CD4-positive, alpha-beta T cell treated with Interleukin-4 for 1 hour (primary cell): ENCODE measurements at places on chromosomes 12 and 14.
A peak's percentile ranks its signal among the peaks of the same experiment; 100 is the strongest.

GRCh38 chr14:51302295-51303030, 62.4 kb downstream of the TMX1 start:
- DNase-seq, result no peak

- no peak for DNase-seq
Measured at GRCh38 chr12:111337371-111337770, 31.5 kb downstream of the PHETA1 start.

DNA sequence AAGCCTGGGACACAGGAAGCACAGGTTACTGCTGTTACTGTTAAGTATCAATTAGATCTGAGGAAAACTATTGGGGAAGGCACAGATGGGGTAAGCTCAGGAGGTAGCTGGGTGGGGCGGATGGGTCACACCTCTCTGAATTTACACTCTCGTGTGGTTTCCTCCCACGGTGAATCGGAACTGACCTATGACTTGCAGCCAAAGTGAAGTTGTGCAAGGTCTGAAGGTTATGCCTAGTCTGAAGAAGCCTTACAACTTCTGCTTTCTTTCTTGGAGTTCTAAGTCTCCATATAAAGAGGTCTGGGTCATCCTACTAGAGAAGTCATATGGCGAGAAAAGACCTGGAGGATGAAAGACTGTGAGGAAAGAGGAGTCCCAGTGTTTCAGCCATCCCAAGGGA, 25.6 kb upstream of the GPATCH2L start:
- no peak for DNase-seq

- DNase-seq, result no peak
Measured at GRCh38 chr14:65933400-65934069, 521.0 kb downstream of the FUT8 start.

- peak; percentile 69 for DNase-seq
Measured at GRCh38 chr12:22100958-22101748, 55.1 kb downstream of the CMAS start.
